Muscle of arm (tissue), 14 donors: ENCODE measurements at places on chromosomes 7 and 10. TPM values are rescaled to one million over a fixed set of nuclear protein-coding genes. Genes with fewer than 3 reads are reported as not detected.

DNA sequence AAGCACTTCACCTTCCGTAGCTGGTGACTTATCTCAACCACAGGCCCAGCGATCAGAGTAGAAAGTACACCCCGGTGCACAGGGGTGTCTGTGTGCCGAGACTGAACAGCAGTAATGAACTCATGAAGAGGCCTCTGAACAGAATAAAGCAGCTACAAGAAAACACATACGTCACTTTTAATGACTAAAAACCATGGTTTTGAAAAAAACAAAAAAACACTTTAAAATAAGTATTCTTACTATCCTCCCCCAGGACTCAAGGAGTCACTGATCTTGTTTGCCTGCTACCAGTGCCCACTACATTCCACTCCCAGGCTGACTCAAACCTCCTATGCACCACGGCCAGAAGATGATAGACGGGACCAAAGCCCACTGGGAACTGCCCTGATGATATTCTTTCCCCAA lies 53.8 kb downstream of the NCAPG2 start:
- no peak for DNase-seq

- DNase-seq, result no peak
These were observed 23.1 kb downstream of the WNT8B start for GRCh38 chr10:100485801-100486495.

PLAC9 gene
- polyA plus RNA-seq, result 87.3 TPM

KCNH2 gene
- polyA plus RNA-seq, result 13.3 TPM

CPXM2 gene
- polyA plus RNA-seq, result 2.9 TPM
